ENCODE measurements at places on chromosomes 2 and 18.

DNA sequence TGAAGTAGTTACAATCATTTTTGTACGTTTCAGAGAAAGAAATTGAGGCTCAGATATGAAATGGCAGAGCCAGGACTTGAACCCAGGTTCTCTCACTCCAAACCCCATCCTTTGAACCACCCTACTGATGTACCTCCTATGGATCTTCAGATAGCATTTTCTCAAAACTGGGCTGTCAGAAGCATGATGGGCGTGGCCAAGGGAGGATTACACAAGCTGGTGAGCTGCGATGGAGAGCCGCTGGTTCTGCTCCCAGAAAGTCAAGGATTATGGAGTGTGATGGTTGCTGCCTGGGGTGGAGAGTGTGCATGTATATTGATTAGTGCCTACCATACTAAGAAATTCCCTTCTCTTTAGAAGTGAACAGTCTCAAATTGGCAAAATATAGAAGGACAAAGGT, 47.0 kb upstream of the PPP1CB start:
- DNase-seq, result no peak

DNA sequence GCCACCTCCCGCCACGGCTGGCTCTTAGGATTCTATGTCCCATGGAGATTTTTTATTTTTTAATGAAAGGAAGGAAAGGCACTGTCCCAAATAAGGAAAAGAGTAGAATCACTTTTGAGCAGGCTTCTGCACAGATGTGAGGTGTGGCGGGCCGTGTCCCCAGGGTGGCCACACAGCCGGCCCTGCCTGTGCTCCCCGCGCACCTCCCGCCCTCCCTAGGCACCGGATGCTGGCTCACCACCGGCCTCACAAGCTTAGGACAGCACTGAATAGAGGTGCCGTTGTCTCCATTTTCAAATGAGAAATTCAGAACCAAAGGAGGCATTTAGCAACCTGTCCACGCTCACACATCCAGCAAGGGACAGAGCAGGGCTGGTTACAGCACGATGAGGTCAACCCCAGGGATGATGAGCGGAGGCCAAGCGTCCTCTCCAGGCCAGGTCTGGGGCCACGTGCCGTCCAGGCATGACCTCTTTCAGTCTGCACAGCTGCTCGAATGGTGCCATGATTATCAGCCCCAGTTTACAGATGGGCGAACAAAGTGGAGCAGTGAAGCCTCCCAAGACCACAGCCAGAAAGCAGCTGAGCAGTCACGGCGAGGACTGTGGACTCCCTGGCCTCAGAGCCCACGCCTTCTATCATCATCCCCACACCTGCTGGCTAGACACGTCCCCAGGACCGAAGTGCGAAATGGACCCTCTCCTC, 20.7 kb upstream of the TEX51 start:
- no peak for DNase-seq

GRCh38 chr18:74425876-74426275, 31.2 kb downstream of the DIPK1C start:
- no peak for DNase-seq

GRCh38 chr2:8534386-8534728, 147.5 kb upstream of the ID2 start:
- DNase-seq, result no peak

- no peak for DNase-seq
These were observed 3.5 kb downstream of the TMEM200C start for GRCh38 chr18:5891854-5892215.

DNA sequence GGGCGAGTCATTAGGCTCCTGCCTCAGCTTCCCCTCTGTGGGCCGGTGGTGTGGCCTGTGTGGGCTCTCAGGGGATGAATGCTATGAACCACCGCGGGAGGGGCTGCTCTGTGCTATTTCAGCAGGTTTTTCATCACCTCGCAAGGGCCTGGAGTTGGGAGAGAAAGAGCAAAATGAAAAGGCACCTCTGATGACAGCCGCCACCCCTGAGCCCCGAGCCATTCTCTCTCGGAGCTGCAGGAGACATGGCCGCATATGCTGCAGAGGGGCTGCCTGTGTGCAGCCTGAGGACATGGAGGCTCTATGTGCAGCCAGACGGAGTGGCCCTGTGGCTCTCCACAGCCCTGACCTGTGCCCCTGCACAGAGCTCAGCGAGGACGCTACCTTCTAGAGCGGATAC, 96.2 kb upstream of the CTDP1 start:
- DNase-seq, result no peak

All from SW 1271 (cell line).